H4 (cell line): ENCODE measurements at places on chromosomes 6 and 20. TPM values are rescaled to one million over a fixed set of nuclear protein-coding genes. Genes with fewer than 3 reads are reported as not detected.

DNA sequence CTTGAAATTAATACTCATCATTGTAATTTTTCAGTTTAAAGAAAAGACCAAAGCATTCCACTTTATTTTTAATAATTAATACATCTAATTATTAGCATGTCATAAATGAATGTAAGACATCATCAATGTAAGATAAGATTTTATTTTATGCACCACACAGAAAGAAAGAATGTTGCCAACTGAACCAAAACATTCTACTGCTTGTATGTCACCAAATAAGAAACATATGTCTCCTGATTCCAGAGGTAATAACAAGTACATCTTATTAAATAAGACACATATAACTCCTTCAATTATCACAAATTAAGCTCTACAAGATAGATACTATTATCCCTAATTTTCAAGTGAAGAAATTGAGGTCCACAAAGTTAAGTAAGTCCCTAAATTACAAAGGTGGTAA, 189.5 kb downstream of the GMDS start:
- DNase-seq: no peak

GRCh38 chr20:43731927-43732326, 5.1 kb upstream of the GTSF1L start:
- DNase-seq: no peak

DNA sequence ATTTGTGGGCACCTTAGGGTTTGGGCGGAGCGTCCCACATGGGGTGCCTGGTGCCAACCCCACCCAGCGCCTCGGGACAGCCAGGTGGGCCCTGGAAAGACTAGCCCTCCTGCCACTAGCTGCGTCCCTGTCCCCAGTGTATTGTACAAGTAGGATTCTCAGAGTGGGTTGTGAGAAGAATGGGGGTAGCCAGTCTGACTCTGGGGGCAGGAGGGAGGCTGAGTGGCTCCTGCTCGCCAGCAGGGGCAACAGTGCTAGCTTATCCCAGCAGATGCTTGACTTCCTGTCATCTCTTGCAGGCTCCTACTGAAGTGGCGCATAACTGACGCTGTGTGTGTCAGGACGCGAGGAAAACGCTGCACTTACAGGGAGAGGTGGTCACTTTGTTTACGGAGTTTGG, 9.3 kb downstream of the PSMA7 start:
- DNase-seq: no peak

Gene RBL1
- 6.8 and 7.6 TPM in 2 replicates for total RNA-seq

Gene KHDC1
- total RNA-seq: 5.2 and 5.5 TPM in 2 replicates

DNA sequence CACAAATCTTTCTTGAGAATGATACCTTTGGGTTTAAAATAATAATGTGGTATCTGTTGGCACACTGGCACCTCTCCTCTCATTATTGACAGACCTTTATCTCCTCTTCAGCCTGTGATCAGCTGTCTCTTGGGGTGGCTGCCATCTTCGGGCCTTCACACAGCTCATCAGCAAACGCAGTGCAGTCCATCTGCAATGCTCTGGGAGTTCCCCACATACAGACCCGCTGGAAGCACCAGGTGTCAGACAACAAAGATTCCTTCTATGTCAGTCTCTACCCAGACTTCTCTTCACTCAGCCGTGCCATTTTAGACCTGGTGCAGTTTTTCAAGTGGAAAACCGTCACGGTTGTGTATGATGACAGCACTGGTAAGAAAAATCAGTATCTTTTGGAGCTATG, 232.8 kb downstream of the GRIK2 start:
- DNase-seq: no peak

DNA sequence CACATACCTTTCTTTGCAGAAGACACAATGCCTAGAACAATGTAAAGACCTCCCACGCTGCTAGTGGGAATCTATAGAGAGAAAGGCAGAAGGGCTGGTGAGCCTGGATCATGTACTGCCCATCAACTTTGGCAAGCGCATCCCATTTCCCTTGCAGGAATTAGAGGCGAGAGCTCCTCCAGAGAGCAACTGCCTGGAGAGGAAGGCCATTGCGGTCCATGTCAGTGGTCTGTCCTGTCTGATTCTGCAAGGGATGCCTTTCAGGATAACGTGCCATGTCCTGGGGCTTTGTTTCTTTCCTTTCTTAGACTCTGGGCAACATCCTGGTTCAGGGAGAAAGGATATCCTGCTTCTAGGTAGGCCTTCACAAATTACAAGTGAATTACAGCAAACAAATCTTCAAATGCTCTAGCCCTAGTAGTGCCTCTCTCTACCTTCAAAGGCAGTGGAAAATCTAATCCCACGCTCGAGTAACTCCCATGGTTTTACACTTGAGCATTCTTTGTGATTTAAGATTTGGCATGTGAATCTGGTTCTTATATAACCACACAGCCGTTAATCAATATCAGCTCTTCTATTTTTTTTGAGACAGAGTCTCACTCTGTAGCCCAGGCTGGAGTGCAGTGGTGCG, 38.5 kb downstream of the GCNT2 start:
- DNase-seq: no peak

Gene RIOK1
- 11.4 and 16.9 TPM in 2 replicates for total RNA-seq

DNA sequence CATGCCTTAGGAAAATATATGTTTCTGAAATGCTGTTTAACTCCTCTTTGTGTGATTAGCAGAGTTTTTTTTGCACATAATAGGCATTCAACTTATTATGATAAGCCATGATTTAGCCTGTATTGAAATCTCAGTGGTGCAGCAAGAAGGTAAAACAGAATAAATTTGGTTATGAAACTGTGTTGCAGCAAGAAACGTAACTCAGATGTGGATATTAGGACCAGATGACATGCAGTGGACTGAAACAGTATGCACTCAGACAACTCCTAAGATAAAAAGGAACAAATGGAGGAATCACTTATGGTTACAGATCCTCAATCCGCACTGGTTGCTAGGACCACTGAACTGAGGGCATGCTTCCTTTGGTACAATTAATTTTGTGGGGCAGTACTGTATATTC, 254.2 kb upstream of the HSF2 start:
- DNase-seq: no peak

- DNase-seq: no peak
Observed at GRCh38 chr20:15033269-15033668, 695.9 kb upstream of the FLRT3 start.

Gene ID1
- total RNA-seq: 410 and 489 TPM in 2 replicates

DNA sequence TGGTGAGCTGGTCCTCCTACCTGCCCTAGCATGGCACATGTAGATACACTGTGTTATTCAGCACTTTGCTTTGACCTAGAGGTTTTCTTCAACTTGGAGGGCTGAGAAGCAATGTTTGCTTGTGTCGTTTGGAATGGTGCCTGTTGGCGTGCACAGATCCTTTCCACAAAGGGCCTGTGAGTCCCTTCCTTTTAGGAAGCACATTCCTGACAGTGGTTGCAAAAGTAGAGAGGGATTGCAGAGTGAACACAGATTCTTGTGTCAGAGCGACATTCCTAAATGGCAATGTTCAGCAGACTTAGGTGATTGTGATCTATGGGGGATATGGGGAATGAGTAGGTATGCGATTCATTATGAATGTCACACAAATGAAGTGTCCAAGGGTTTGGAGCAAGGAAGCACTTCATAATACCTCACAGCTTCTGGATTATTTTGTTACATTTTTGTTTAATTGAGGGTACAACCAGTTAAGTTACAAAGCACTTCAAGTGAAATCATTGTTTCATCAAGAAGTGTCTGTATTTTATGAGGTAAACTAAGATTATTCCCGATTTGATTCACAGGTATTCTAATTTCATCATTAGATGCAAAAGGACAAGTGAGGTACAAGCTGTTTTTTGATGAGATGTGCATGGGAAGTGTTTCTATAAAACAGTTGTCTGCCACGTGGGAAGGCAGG, 713 bp upstream of the RNF144B start:
- no peak for DNase-seq

Gene TBXT
- total RNA-seq: not detected in 2 replicates

DNA sequence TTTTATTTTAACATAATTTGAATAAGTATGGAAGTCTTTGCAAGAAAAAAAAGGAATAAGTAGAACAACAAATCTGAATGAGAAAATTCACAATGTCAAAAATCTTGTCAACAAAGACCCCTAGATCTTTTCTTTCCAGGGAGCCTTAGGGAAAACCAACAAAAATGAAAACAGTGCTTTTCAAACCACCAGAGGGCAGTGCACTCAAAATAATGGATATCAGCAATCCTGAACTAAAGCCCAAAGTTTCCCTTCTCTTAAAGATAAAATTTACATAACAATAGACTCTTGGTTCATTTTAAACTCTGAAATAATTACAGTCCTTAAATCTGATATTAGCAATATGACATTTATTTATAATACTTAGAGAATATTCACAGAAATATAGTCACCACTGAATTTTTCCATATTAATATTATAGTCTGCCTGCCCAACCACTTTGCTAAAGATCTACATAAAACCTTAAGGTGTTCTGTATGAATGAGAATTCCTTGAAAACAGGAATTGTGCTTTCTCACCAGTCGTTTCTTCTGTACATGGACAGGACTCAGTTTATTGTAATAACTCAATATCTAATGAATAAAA, 105.3 kb upstream of the BMP5 start:
- DNase-seq: peak; percentile 37

DNA sequence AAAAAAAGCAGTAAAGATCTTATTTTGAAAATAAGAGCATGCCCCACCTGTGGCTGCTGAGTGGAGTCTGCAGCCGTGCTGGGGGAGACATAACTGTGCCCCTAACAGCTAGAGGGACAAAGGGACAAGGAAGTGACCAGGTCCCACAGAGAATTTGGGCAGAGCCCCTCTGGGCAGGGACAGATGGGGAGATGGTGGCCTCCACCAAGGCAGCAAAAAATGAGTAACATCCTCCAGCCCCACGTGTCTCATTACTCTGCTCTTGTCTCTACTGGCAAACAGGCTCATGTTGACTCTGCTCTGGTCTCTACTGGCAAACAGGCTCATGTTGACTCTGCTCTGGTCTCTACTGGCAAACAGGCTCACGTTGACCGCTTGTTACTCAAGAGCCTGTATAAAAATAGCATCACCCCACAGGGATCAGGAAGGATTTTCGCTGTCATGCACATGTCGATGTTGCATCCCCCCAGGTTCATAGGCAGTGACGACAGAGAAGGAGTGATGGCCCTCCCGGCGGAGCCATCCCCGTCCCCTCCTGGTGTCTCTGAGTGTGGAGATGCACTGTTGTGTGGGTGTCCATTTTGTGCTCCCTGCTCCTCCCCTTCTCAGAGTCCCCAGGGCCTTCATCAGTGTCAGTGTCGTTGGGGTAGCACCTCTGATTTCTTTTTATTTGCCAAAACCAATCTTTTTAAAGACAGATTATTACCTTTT, 17.3 kb upstream of the PCMTD2 start:
- DNase-seq: no peak

DNA sequence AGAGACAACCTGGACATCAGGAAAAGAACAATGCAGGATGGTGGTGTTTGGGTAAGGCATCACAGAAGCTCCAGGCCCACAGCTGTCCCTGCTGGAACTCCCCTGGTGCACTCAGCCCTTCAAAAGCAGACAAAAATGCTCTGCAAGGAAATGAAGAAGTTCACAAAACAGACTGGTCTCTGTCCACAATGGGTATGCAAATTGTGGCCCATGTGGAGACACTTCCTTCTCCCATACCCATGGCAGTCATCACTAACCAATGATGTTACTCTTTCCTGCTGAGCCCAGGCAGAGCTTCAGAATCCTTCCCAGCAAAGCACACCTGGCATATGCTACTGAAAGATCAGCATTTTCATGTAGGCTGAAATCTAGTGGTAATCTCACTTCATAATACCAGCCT, 42.6 kb upstream of the PXDC1 start:
- DNase-seq: no peak

DNA sequence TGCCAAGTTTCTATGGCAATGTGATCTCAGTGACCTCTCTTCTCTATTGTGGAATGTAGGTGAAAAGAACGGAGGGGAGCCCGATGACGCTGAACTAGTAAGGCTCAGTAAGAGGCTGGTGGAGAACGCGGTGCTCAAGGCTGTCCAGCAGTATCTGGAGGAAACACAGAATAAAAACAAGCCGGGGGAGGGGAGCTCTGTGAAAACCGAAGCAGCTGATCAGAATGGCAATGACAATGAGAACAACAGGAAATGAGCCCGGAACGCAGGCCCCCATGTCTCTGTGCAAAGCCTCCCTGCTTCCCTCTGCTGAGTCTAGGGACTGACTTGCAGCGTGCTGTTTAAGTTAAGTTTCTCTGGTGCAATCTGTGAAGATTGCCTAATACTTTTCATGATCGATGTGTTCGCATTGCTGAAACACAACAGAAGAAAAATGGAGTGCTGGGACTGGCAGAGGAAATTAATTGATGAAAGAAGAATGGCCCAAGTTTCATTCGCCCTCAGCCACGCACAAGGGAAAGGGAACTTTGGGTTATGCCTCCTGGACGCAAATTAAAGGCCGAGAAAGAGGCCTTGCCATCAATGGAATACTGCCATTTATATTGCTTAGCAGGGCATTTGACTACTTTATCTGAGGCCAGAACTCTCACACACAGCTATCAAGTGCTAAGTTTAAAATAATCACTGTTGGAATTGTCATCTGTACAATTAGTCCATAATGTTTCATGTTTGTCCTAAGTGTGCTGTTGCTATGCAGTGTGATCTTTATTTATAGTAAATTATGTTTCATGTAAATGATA, 146.4 kb downstream of the AKAP7 start:
- no peak for DNase-seq

- no peak for DNase-seq
Observed at GRCh38 chr20:44309763-44310663, 989 bp downstream of the FITM2 start.

- no peak for DNase-seq
Observed at GRCh38 chr6:36968266-36968977, 13.9 kb downstream of the PI16 start.

Gene MEP1A
- 0.08 TPM in 1 of 2 replicates, not detected in the other for total RNA-seq

- no peak for DNase-seq
Observed at GRCh38 chr6:35428421-35429149, 23.6 kb upstream of the FANCE start.

Gene CENPW
- 21.8 and 25.7 TPM in 2 replicates for total RNA-seq

DNA sequence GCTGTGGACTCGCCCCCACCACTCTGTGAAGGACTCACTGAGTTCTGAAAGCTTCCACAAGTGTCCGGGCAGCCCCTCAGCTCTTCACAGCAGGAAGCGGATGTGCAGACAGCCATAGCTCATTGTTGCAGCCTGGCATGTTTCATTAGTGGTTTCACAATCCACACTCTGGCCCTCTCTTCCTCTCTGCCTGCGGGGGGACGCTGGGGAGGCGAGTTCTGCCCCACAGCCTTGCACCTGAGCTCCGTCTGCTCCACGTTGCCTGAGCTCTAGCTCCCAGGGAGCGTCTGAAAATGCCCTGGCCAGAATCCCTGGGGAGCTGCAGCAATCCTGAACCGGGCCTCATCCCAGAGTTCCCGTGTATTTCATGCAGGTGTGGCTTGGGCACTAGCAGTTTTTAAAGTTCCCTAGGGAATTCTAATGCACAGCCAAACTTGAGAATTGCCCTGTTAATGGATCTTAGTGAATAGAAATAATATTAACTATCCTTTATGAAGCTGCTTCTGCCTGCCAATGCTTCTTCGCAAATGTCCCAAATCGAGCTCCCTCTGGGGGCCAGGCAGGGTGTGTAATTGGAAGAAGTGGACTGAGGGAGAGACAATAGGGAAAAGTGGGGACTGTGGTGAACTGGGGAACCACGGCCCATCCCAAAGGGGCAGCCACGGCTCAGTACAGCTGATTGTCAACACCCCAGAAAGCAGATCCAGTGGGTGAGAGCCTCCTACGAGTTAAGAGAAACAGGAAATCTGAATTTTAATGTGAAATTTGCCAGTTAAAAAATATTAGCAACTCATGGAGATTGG, 51.5 kb downstream of the CTCFL start:
- DNase-seq: no peak
